GM13976 (cell line): ENCODE measurements at places on chromosomes 12 and 14.

GRCh38 chr12:85630851-85631250 lies 205.4 kb downstream of the RASSF9 start:
- DNase-seq: no peak

DNA sequence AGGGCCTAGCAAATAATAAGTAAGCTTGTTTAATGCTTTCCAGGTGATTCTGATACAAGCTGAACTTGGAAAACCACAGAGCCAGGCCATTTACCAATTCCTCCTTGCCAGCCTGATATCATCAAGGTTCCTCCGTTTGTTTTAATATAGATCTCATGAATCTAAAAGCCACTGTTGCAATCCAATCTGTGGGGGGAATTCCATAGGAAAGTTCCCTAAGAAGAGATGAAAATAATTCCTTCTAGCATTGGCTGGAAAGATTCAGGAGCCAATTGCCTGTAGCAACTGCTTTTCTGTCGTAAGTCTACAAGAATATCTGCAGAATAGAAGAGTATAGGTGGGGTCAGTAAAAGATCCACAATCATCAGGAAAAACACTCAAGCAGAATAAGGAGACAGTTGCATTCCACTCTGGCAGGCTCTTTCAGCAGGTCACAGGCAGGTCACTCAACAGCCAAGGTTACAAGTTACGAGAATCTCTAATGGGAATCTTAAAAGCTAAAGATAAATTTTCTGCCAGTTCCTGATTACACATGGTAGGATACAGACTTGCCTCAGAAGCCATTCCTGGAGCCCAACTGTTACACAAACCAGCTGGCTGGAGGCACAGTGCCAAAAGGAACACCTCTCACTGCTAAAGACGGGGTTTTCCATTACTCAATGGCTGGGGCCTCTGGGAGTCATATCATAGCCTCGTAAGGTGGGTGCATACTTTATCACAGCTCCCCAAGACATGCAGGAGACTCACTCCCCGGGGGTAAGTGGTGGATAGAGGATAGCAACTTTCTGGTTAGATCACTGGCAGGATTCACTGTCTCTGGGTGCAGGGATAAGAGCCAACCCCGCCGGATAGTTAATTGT lies 43.6 kb downstream of the FGD6 start:
- DNase-seq: no peak

DNA sequence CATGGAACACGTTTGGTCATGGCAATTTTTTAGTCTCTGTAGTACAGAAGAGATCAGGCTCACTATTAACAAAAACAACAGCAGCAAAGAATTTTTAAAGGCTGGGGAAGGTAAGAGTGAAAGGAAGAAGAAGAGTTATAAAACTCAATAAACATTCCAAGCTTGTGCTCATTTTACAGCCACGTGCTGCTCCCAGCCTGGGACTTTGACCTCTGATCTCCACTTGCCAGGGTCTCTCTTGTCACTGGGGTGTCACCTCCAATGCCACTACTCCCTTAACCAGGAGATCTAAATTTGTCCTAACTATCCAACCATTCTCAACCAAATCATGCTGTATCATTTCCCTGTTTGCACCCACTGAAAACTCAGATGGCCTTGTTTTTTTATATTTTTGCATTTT lies 605.1 kb downstream of the VRK1 start:
- DNase-seq: no peak

- DNase-seq: no peak
Measured at GRCh38 chr12:58540480-58541299, 379.6 kb downstream of the LRIG3 start.

GRCh38 chr12:127179176-127179575 lies 1087.8 kb upstream of the TMEM132C start:
- no peak for DNase-seq

- no peak for DNase-seq
Measured at GRCh38 chr12:124279315-124279714, 15.6 kb upstream of the RFLNA start.

- DNase-seq: peak; percentile 49
Measured at GRCh38 chr12:93167841-93168492, 209.8 kb upstream of the NUDT4 start.

DNA sequence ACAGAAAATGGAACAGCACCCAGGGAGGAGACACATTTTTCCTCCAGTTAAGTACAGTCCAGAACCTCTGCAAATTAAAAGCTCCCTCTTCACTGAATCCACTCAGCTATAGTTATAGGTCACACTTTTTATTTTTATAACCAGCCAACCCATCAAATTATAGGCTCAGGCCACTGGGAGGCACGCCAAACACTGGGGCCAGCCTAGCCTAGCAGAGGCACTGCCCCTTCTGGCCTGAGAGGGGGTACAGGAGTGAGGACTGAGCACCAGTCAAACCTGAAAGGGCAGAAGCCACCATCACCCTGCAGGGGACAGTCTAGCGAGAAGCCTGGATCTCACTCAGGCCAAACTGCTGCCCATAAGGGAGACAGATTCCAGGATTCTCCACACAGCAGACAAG lies 19.3 kb downstream of the FMNL3 start:
- DNase-seq: no peak

- DNase-seq: no peak
Measured at GRCh38 chr12:104889735-104890134, 68.4 kb downstream of the SLC41A2 start.

GRCh38 chr14:28772613-28773012 lies 6.0 kb downstream of the FOXG1 start:
- DNase-seq: no peak

DNA sequence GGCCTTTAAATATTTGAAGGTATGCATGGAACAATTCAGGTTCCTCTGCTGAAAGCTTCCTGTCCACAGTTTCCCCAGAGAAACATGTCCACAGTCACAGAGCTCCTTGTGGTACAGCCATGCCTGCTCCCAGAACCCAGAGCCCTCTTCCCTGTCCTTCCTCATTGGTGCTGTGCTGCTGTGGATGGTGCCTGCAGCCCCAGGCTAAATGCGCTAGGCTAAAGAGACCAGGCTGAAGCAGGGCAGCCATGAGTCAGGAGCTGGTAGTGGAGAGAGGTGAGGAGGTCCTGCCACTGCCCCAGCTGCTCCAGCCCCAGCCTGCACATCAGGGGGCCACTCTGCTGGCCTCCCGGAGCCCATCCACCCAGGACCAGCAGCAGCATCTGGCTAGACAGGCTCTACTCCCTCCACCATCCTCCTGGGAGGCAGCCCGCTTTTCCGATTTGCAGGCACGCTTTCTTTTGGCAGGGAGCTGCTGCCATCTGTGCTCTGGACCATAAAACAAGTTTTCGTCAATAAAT lies 65.4 kb upstream of the DDX11 start:
- DNase-seq: no peak

GRCh38 chr14:105472486-105472991 lies 2.1 kb upstream of the CRIP2 start:
- DNase-seq: no peak

- no peak for DNase-seq
Measured at GRCh38 chr12:6909421-6910145, 4.8 kb upstream of the ENO2 start.

- no peak for DNase-seq
Measured at GRCh38 chr12:62032870-62033269, 227.3 kb upstream of the USP15 start.

- DNase-seq: no peak
Measured at GRCh38 chr14:90294872-90295271, 36.9 kb downstream of the NRDE2 start.

- DNase-seq: no peak
Measured at GRCh38 chr14:32013083-32013482, 64.0 kb upstream of the ARHGAP5 start.

DNA sequence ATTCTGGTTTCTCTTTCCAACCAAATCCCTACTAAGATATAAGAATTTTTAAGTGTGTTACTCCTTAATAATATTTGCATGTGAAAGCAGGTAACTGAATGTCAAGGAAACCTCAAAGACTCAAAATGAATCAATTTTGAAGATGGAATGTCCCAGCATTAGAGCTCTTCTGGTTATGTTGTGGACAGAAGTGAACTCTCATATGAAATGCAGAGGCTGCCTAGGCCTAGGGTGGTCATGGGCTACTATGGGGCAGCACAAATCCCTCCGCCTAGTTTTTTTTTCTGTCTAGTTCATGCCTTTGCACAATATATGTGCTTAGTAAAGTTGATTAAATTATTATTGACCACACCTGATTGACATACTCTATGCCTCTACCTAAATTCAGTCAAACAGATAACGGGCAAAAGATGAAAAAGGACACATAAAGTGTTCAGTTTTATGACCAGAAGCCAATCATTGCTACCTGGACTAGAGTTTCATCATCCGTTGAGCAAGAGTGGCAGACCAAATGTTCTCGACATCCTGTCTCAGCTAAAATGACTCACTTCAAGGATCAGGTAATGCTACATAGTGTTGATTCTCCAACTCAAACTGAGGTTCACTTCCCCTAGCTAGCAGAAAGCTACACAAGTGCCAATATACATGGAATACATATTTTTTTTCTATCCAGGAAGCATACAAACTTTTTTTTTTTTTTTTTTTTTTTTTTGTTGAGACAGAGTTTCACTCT lies 1211.4 kb downstream of the VRK1 start:
- no peak for DNase-seq

- no peak for DNase-seq
Measured at GRCh38 chr12:76830436-76830835, 48.4 kb downstream of the CSRP2 start.

GRCh38 chr12:131116468-131117117 lies 162.9 kb downstream of the ADGRD1 start:
- DNase-seq: no peak

GRCh38 chr12:127729381-127729780 lies 537.6 kb upstream of the TMEM132C start:
- DNase-seq: no peak

GRCh38 chr12:112616469-112617152 lies 174.9 kb upstream of the RPH3A start:
- no peak for DNase-seq

DNA sequence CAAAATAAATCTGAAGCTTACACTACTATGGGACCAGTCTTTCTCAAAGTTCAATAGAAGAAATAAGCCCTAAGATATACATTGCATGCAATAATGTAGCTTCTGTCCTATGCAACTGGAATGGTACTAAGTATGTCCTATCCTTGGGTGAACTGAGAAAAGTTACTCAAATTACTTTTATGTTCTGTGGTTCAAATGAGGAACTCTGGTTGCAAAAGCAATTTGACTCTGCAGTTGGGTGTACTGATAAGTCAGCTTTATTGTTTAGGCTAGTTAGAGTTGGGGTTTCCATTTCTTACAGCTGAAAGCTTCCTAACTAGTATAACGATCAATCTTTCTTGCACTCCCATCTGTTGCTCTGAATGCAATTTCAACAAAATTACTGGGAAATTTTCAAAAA lies 29.2 kb downstream of the GPR135 start:
- DNase-seq: no peak

DNA sequence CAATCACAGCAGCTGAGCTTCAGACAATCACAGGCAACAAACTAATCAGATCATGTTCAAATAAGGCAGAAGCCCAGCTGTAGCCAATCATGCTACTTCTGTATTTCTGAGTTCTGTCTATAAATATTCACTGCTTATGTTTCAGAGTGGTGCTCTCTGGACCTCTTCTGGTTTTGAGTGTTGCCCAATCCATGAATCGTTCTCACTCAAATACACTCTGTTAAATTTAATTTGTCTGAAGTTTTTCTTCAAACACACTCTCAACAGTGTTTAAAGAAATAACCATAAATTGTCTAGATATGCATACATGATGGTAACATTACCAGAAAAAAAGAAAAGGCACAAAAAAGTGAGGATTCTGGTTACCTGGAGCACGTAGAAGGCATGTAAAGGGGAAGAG lies 77.9 kb upstream of the BBS10 start:
- DNase-seq: no peak

- peak; percentile 35 for DNase-seq
Measured at GRCh38 chr12:71746974-71747611, 7.6 kb upstream of the RAB21 start.

DNA sequence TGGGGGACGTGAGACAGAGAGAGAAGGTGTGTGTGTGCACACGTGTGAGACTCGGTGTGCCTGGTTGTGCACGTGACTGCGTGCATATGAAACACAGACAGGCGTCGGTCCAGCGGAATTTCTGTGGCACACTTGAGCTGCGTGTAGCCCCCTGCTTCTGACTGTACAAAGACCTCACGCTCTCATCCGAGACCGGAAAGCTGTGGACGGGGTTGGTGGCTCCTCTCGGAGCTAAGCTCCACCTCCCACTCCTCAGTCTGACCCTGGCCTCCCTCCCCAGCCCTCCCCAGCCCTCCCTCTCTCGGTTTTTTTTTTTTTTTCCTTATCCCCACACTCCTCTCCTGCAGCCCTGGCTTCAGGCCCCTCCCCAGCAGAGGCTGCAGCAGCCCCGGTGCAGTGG lies 8.3 kb upstream of the C14orf180 start:
- DNase-seq: no peak

DNA sequence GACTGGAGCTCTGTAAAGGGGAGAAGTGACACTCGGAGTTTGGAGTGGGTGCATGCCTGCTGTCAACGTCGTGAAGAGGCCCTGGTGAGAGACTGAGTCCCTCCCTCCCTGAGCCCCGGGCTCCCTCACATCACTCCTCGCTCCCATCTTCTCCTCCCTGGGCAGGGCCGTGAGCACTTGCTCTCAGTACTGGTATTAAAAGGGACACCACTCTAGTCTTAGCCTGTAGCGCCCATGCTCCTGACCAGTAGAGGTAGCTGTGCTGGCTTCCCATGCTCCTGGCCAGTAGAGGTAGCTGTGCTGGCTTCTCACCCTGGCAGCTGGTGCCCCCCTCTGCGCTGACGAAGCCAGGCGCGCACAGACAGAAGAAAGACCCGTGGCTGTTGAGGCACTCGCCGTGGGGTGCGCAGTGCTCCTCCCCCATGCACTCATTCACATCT lies 14.7 kb downstream of the ISCA2 start:
- no peak for DNase-seq

DNA sequence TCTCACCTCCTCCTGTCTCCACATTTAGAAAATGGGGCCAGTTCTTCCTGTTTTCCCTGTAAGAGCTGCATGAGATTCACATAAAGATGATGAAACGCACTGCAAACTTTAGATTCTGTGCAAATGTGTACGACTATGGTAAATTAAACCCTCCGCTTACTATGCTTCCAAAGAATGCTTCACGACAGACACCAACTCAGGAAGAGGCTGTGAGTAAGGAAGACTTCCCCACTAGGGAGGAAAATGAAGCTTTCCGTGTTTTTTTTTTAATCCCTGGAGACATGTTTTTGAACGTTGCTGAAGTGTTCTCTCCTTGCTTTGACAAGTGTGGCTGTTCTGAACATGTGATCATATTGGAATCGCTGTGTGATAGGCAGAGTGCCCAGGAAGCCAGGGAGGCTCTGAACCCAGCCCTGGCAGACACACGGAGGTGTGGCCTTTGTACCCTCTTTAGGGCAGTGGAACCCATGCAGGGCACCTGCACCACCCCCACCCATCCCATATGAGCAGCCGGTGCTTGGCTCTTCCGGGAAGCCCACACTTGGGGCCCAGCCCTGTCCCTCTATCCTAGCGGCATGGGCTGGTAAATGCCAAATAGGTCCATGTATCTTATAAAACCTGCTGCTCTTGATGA lies 7.5 kb upstream of the SYNE3 start:
- DNase-seq: no peak
